ENCODE measurements at places on chromosomes 3 and 15. TPM values are rescaled to one million over a fixed set of nuclear protein-coding genes. Genes with fewer than 3 reads are reported as not detected.

GRCh38 chr15:66454143-66454542 lies 43.4 kb downstream of the SNAPC5 start:
- DNase-seq = no peak
- no peak overlapping the region for H3K4me3 ChIP-seq
- H3K36me3 ChIP-seq = no peaks in the 10 kb centered on the region
- peaks cover 4% of the 10 kb centered on the region for H3K4me1 ChIP-seq

DNA sequence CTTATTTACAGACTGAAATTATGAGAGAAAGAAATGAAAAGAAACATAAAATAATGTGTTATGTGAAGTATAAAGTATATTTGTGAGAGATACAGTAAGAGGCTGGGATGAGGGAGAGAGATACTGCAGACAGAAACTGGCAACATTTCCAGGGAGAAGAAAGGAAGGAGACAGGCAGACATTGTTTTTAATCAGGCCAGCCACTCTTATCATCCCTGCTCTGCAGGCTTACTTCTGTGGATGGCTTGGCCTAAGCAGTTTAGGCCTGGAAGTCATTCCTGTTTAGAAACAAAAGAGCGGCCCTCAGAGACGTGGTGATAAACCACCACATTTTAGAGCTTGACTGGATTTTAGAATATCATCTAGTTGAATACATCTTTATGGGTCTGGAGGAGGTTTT lies 12.4 kb downstream of the PCCB start:
- peaks cover 30% of the 10 kb centered on the region for H3K36me3 ChIP-seq
- H3K4me3 ChIP-seq = no peak overlapping the region
- DNase-seq = no peak
- no peaks in the 10 kb centered on the region for H3K4me1 ChIP-seq
- H3K27me3 ChIP-seq = no peaks in the 10 kb centered on the region

ZNF502 gene
- total RNA-seq = 10.2 TPM

PLA1A gene
- 1.4 TPM for total RNA-seq

Measured in adrenal gland (tissue), 19 donors.